ENCODE measurements at places on chromosomes 11 and 22.

GRCh38 chr11:70065318-70066135 is 12.6 kb upstream of the ANO1 start:
- DNase-seq = no peak

- DNase-seq = no peak
These were observed at the start of gene BRSK2 for GRCh38 chr11:1389932-1390568. TSS of gene BRSK2 (plus strand) at chr11:1389934. CDS start at chr11:1390285, 351 bp downstream.

GRCh38 chr22:30078320-30079311 is 1.6 kb upstream of the HORMAD2 start:
- DNase-seq = peak; percentile 26

GRCh38 chr22:32823024-32823730 is 21.7 kb downstream of the TIMP3 start:
- no peak for DNase-seq

GRCh38 chr11:134350381-134350780 is 18.6 kb downstream of the GLB1L2 start:
- no peak for DNase-seq

DNA sequence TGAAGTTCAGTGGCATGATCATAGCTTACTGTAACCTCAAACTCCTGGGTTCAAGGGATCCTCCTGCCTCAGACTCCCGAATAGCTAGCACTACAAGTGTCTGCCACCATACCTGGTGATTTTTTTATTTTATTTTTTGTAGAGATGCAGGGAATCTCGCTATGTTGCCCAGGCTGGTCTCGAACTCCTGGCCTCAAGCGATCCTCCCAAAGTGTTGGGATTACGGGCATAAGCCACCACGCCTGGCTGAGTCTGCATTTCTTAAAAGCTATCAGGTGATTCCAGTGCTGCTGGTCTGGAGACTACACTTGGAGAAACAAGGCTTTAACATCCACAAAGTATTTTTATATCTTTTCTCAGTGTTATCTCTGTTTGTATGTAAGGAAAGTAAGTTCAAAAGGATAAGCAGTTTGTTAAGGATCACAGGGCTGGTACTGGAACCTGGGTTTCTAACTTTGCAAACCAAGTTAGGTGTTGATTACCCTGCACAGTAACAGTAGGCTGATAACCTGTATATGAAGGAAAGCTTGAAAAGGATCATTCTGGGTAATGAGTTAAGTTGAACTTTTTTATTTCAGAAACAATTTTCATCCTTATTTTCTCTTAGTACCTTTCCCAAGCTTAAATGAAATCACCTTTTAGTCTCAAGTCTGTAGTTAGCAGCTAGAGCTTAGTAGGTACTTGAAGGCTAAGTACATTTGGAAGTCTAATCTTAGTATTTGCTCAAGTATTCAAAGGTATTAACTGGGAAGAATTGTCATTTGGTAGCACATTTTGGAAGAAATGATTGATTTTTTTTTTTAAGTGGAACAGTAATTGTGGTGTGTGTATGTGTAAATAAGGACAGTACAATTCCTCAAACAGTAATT is 12.5 kb downstream of the ACER3 start:
- no peak for DNase-seq

GRCh38 chr11:13009921-13010748 is 1.0 kb downstream of the RASSF10 start:
- DNase-seq = no peak

DNA sequence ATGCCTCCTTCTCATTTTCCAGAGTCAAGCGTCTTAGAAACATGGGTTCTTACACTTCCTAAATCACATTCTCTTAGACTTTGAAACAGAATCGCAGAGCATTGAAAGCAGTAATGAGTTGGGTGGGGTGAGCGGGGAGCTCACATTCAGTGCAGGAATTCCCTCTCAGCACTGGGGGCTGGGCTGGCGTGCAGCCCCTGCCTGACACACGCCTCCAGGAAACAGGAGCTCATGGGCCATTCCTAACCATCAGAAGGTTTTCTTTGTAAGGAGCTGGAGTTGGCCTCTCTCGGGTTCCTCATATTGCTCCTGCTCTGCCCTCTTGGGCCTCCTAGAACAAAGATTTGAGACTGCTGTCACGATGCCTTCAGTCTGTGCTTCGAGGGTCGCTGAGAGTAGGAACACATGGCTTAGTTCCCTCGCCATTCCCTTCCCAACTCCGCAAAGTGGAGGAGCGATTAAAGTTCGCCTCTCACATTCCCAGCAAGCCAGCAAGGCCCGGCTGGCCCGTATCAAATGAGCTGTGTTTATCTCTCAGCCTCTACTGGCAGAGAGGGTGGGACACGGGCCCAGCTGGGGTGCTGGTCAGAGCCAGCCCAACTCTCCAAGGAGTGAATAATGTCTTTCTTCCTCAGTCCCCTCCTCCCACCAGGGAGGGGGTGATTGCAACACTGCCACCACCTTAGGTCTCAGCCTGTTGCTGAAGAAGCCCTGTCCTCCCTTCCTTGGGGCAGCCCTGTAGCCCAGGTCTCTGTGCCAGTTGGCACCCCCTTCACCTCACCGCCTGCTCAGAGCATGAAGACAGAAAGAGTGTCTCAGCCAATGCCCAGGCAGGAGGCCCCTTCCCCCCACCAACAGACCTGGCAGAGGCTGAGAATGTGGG is 10.4 kb downstream of the CHRDL2 start:
- no peak for DNase-seq

GRCh38 chr11:63535734-63536133 is 874 bp upstream of the PLAAT4 start:
- peak; percentile 32 for DNase-seq

GRCh38 chr22:35016909-35017308 is 49.0 kb upstream of the ISX start:
- no peak for DNase-seq

DNA sequence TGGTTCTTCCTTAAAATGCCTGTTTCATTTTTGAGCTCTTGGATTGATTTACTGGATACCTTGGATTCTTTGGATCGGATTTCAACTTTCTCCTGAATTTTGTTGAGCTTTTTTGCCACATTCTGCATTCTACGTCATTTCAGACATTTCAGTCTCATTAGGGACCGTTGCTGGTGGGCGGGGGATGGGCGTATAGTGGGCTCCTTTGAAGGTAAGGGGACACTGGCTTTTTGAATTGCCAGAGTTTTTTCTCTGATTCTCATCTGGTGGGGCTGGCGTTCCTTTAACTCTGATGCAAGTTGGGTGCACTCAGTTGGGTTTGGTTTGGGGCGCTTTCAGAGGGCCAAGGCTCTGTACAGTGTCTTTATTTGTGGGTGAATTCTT is 216.5 kb downstream of the DYNC2H1 start:
- DNase-seq = no peak

DNA sequence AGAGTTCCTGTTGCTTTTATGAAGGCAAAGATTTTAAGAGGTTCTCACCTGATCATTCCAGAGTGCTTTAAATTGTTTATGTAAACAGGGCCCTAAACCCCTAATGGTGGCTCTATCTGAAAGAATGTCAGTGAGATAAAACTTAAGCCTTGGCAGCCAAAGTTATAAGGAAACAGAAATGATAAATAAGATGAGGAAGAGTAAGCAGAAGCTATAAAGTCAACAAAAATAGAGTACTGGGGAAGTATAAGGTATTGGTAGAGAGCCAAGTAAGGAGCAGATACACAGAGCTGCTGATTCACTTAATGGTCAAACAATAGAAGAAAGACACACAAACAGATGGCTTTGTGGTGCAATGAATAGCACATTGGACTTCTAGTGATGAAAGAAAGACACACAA is 37.9 kb downstream of the TMPRSS5 start:
- no peak for DNase-seq

DNA sequence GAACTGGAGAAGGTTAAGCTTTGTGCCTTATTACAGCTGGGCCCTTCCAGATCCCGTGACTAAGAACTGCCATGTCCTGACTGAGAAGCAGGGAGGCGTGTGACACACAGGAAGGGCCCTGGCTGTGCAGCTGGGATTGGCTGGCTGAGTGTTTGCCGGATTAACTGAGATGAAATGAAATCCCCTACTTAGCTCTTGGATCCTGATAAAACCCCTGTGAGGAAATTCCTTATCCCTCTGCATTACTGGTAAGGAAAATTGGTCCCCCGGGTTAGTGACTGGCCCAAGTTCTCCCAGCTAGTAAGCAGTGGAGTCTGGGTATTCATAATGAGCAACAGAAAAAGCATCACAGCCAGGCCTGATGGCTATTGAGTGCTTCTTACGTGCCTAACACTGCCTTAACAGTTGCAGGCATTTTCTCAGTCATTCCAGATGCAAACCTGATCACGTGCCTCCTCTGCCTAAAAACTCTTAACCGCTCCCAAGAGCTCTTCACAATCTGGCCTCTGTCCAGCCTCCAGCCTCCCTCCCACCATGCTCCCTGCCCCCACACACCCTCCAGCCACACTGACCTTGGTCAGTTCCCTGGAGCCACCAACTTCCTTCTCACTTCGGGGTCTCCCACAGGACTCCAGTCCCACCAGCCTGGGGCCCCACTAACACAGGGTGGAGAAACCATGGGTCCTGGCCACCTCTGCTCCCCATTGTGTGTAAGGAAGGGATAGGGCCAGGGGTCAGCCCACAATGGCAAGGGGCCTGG is 37.8 kb downstream of the ARRB1 start:
- DNase-seq = no peak

DNA sequence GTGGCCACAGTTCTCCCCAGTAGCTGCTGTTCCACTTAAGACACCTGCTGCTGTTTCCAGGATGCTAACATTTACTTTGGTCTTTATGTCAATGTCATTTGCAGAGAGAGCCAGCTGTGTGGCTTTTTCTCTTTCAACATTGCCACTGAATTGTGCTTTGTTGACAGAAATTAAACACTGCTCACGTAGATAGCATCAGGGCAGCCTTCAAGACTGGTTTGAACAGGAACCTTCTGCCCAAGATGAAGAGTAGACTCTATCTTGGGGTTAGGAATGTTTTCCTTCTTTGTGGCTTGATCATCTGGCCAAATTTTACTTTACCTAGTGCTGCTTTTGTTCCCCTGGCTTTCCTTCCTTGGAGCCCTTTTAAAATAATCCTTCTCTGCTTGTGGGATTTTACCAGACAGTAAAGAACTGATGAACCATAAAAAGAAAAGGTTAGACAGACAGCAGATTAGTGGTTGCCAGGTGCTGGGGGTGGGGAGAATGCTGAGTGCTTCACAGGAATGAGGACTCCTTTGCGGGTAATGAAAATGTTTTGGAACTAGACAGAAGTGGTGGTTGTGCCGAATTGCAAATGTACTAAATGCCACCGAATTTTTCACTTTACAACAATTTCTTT is 22.7 kb upstream of the XBP1 start:
- no peak for DNase-seq

DNA sequence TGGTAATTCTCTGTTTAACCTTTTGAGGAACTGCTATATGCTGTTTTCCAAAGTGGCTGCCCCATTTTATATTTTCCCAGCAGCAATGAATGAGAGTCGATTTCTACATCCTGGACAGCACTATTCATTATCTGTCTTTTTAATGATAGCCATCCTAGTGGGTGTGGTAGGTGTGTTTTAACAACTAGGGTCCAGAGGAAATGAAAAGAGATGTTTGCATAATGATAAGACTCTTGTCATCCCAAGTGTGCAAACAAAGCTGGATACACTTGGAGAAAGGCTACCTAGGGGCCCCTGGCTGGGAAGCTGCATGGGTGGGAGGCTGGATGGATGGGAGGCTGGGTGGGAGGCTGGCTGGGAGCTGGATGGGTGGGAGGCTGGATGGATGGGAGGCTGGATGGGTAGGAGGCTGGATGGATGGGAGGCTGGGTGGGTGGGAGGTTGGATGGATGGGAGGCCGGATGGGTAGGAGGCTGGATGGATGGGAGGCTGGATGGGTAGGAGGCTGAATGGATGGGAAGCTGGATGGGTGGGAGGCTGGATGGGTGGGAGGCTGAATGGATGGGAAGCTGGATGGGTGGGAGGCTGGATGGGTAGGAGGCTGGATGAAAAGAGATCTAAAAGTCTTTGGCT is 158.0 kb downstream of the DSCAML1 start:
- no peak for DNase-seq

DNA sequence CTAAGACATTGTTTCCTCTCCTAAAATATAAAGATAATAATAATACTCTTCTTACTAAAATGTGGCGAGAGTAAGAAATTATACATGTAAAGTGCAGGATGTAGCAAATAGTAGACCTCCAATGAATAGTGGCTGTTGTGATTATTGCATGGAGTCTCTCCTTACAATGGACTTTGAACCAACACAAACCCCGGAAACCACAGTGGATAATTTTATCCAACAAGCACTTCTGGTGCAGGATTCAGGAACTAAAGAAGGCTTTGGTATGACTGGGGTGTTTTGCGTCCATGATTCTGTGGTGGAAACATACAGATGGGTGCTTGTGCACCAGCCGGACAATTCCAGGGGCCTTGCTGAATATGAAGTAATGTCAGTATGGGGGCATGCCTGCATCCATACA is 146.4 kb upstream of the UBASH3B start:
- no peak for DNase-seq

- DNase-seq = no peak
These were observed 20.7 kb downstream of the ADAMTS15 start for GRCh38 chr11:130469181-130469580.

DNA sequence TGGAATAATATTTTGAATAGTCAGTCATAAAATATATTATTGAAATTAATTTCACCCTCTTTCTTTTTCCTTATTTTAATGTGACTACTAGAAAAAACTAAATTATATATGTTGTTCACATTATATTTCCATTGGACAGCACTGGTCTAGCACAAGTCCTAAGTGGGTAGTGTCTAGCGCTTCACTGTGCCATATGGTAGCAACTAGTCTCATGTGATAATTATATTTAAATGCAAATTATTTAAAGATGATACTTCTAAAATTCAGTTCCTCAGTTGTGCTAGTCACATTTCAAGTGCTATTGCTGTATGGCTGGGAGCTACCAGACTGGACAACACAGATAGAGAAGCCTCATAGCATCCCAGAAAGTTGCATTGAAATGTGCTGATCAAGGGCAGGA is 19.1 kb upstream of the LDLRAD3 start:
- DNase-seq = no peak

- no peak for DNase-seq
These were observed 14.2 kb downstream of the SMCO4 start for GRCh38 chr11:93528757-93529645.

- DNase-seq = no peak
These were observed 20.8 kb downstream of the FADS3 start for GRCh38 chr11:61870541-61871031.

DNA sequence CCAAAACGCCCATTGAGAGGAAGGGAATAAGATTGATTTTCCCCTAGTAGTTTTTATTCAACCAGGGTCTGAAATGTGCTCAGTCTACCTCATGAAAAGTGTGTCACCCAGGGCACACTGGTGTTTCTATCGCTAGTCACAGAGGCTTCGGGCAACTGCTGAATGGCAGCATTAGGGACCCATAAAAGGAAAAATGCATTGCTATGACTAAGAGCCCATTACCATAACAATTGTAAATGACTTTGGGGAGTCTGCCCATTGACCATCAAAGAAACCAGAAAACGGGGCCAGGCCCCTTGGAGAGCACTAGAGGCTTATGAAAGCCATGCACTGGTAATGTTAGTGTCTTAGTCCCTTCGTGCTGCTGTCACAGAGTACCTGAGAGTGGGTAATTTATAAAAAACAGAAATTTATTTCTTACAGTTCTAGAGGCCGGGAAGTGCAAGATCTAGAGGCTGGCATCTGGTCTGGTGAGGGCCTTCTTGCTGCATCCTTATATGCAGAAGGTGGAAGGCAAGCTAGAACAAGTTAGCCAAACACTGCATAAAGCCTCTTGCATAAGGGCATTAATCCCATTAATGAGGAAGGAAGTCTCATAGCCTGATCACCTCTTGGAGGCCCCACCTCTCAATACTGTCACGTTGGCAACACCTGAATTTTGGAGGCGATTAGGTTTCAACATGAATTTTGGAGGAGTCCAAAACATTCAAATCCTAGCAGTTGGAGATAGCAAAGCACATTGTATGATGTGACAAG is 306.7 kb downstream of the ST3GAL4 start:
- no peak for DNase-seq
